ENCODE measurements at places on chromosomes 7 and 10. TPM values are rescaled to one million over a fixed set of nuclear protein-coding genes. Genes with fewer than 3 reads are reported as not detected.

TNRC18 gene
- total RNA-seq = 77.2 TPM

GDF2 gene
- total RNA-seq = not detected

TMEM176A gene
- total RNA-seq = 34.0 TPM

BBS9 gene
- total RNA-seq = 66.0 TPM

CAMK2G gene
- 21.2 TPM for total RNA-seq

FFAR4 gene
- total RNA-seq = 0.78 TPM

COL28A1 gene
- total RNA-seq = 0.54 TPM

FZD8 gene
- total RNA-seq = 21.2 TPM

DGKI gene
- total RNA-seq = 45.1 TPM

DNA sequence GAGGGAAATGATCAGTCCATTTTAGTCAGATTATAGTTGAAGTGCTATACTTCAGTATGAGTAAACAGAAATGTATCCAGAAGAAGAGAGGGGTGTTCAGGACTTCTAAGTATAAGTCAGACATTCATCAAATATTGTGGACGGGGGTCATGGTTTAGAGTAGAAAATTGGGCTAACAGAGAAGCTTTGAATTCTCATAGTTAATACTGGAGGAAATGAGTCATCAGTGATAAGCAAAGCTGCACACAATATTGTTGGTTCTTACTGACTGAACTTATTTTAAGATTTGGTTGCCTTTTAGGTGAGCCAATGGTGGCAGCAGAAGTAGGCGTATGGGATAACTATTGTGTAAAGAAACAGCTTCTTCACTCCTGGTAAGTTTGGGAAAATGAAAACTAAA, 1.7 kb upstream of the SUMF2 start:
- no peak for DNase-seq
- peaks cover 3% of the 10 kb centered on the region for H3K4me1 ChIP-seq
- no peak overlapping the region for H3K4me3 ChIP-seq

- no peak for DNase-seq
- no peak overlapping the region for H3K4me3 ChIP-seq
- no peaks in the 10 kb centered on the region for H3K4me1 ChIP-seq
- H3K36me3 ChIP-seq = no peaks in the 10 kb centered on the region
- no peak overlapping the region for H3K27ac ChIP-seq
- H3K27me3 ChIP-seq = no peaks in the 10 kb centered on the region
Measured at GRCh38 chr7:148487912-148488311, 102.7 kb upstream of the C7orf33 start.

DNA sequence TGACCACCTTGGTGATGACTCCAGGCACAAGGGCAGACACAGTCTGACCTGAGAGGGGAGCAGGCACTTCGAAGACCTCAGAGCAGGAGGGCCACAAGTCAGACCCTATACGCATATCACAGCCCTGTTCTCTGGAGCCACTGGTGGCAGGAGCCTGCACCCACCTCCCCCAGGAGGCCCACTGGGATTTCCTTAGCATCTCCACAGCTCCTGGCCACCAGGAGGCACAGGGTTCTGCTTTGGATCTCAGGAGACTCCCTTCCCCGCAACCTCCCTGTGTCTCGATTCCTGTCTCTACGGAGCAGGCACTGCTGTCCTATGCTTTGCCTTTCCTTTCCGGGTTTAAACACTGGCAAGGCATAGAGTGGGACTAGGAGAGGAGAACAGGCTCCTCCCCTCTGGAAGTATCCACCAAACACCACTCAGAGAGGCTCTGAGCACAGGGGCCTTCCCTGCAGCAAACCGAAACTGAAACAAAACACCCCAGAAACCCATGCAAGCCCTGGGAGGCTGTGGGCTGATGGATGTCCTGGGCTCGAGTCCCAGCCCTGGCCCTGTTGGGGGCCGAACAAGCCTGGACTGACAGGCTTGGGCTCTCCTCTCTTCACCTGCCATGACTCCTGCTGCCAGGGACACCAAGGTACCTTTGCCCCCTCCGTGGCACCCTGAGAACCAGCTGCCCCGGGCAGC, 166.3 kb downstream of the NEURL1 start:
- no peaks in the 10 kb centered on the region for H3K27me3 ChIP-seq
- H3K4me3 ChIP-seq = peak overlapping the region; percentile 35
- peaks cover 34% of the 10 kb centered on the region for H3K4me1 ChIP-seq
- DNase-seq = peak; percentile 86
- H3K27ac ChIP-seq = peak overlapping the region; percentile 97

GRCh38 chr10:126061526-126061925, 165.2 kb downstream of the FANK1 start:
- H3K27me3 ChIP-seq = no peaks in the 10 kb centered on the region
- no peak overlapping the region for H3K4me3 ChIP-seq
- H3K4me1 ChIP-seq = no peaks in the 10 kb centered on the region
- H3K27ac ChIP-seq = no peak overlapping the region
- no peak for DNase-seq

GRCh38 chr7:34747176-34747781, 89.3 kb downstream of the NPSR1 start:
- DNase-seq = no peak
- H3K4me3 ChIP-seq = no peak overlapping the region
- H3K27me3 ChIP-seq = no peaks in the 10 kb centered on the region
- no peaks in the 10 kb centered on the region for H3K36me3 ChIP-seq
- no peak overlapping the region for H3K27ac ChIP-seq

GRCh38 chr7:128060018-128060417, 28.8 kb upstream of the LRRC4 start:
- H3K4me1 ChIP-seq = no peaks in the 10 kb centered on the region
- H3K36me3 ChIP-seq = no peaks in the 10 kb centered on the region
- no peak overlapping the region for H3K27ac ChIP-seq
- H3K27me3 ChIP-seq = no peaks in the 10 kb centered on the region
- no peak for DNase-seq

DNA sequence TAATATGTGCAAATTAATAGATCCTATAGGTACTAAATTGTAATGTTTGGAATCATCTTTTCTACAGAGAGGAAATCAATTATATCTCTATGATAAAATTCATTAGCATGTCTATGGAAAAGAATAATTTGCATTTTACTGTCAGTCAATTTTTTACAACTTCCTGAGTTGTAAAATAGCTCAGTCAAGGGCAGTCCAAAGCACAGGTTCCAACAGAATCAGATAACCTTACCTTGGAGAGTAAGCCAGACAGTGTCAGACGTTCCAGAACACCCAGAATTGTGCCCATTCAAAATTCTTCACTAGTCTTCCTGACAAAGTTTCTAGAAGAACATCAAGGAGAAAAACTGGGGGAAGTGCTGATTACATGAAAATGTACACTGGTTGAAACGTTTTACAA, 31.1 kb upstream of the IMMP2L start:
- no peaks in the 10 kb centered on the region for H3K4me1 ChIP-seq
- no peak overlapping the region for H3K4me3 ChIP-seq
- no peak for DNase-seq

DNA sequence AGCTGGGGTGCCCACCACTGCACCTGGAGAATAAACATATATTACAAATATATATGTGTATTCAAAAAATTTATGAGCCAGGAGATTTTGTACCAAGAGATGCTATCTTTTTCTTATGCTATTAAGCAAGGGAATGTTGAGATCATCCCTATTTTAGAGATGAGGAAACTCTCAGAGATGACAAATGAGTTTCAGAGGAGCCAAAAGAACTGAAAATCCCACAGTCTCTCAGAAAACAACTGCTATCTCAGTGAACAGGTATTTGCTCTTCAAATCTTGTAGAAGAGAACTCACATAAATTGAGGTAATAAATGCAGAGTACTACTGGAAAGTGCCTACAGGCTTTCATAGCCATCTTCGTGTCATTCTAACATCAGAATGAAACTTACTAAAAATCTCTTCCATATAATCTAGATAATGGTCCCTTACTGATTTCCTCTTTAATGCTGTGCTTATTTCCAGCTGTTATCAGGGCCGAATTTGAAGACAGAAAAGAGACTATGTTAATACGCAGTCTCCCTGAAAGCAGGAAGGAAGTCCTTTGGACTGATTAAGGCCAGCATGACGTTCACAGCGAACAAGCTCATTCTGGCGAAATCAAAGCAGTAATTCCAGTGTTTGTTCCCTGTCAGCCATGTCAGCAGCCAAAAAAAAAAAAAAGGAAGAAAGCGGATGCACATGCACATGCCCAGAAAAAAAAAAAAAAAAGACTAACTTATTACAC, 29.4 kb upstream of the ANAPC16 start:
- H3K27me3 ChIP-seq = no peaks in the 10 kb centered on the region
- DNase-seq = no peak
- H3K27ac ChIP-seq = peak overlapping the region; percentile 56
- peaks cover 6% of the 10 kb centered on the region for H3K36me3 ChIP-seq

GRCh38 chr7:22630069-22630468, 96.9 kb upstream of the IL6 start:
- no peaks in the 10 kb centered on the region for H3K36me3 ChIP-seq
- H3K27ac ChIP-seq = no peak overlapping the region
- DNase-seq = no peak
- H3K4me3 ChIP-seq = no peak overlapping the region
- H3K27me3 ChIP-seq = no peaks in the 10 kb centered on the region

DNA sequence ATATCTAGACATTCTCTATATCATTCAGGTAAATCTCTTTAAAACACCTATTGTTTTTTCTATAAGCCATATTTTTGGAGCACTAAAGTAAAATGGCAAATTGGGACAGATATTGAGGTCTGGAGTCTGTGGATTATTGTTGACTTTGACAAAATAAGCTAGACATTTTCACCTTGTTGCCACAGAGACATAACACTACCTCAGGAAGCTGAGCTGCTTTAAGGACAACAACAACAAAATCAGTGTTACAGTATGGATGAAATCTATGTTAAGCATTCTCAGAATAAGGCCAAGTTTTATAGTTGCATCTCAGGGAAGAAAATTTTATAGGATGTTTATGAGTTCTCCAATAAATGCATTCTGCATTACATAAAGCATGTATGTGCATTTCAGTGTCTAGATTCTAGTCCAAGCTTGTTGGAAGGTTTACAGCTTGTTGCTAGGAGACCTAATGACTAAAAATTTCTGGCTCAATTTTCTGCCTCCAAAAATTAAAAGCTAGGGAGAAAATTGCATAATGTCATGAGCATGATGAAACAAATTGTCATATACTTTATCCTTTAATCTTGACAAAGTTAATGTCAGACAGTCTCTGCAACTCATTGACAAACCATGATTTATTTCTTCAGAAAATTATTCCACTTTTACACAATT, 18.3 kb downstream of the LIPM start:
- DNase-seq = no peak
- no peak overlapping the region for H3K4me3 ChIP-seq
- H3K4me1 ChIP-seq = no peaks in the 10 kb centered on the region
- no peaks in the 10 kb centered on the region for H3K27me3 ChIP-seq

GRCh38 chr10:127894146-127894545, 1.4 kb upstream of the CLRN3 start:
- H3K27ac ChIP-seq = no peak overlapping the region
- no peak overlapping the region for H3K4me3 ChIP-seq
- no peaks in the 10 kb centered on the region for H3K27me3 ChIP-seq

DNA sequence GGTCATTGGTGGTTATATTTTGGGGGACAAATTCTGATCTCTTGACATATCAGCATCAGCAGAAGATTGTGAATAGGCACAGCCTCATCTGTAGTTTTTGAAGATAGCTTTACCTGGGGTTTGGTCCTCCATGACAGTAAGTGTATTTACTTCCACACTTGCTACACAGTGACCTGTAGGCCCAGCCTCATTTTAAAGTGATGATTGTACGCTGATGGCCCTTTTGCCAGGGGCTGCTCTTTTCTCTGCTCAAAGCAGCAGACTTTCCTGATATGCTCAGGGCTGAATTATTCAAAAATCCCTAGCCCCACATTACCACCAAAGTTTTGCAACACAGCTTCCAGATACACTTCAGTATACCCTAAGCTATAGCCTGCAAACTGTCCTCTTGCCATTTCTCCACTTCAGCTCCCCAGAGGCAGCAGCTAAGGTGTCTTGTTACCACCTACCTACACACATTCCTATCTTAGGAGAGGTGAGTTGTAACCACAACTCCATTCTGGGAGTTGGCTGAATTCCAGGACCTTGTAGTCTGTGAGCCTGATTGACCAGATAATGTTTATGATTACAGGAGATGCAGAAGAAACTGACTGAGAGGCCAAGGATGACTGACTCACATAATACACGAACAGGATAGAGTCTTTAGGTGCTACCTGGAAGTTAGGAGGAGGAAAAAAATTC, 6.0 kb downstream of the ASB4 start:
- no peak overlapping the region for H3K27ac ChIP-seq
- no peak overlapping the region for H3K4me3 ChIP-seq
- H3K4me1 ChIP-seq = no peaks in the 10 kb centered on the region
- H3K27me3 ChIP-seq = no peaks in the 10 kb centered on the region
